ENCODE measurements at places on chromosomes 4 and X. TPM values are rescaled to one million over a fixed set of nuclear protein-coding genes. Genes with fewer than 3 reads are reported as not detected.

- DNase-seq = no peak
Measured at GRCh38 chr4:124632439-124632838, 80.1 kb downstream of the ANKRD50 start.

PNMA6F gene
- not detected for total RNA-seq

- no peak for DNase-seq
Measured at GRCh38 chr4:81326581-81326980, 111.6 kb upstream of the PRKG2 start.

DNA sequence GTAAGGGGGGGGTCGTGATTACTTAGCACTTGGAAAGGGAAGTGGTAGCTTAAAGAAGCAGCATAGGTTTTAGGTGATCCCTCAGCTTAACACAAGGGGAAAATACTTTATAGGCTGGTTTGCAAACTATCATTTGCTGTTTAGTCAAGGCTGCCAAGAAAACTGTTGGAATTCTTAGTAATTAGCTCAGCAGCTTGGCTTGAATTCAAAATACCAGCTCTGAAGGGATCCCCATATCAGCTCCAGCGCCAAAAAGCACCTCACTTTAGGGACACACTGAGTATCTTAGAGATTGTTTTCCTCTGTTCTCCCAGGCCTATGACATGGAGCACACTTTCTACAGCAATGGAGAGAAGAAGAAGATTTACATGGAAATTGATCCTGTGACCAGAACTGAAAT, 8.8 kb downstream of the TNMD start:
- DNase-seq = no peak

S100P gene
- total RNA-seq = 3.6 TPM

STATH gene
- not detected for total RNA-seq

- DNase-seq = no peak
Measured at GRCh38 chrX:40078489-40079227, 19.1 kb downstream of the BCOR start.

GLRA2 gene
- not detected for total RNA-seq

DNA sequence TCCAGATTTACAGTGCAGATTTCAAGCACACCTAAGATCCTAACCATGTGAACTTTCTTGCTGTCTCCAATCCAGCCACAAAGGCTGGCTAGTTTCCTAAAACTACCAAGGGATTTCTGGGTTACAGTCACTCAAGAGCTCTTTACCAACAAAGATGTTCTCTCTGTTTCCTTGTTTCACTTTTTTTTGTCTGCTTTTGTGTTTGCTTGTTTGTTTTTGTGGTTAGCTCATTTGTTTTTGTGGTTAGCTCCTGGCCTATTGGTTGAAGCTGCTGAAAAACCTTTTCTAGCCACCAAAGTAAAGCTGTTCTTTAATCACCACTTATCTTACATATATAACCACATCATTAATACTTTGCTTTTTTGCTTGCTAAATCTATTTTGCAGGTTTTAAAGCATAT, 642.5 kb upstream of the GALNTL6 start:
- DNase-seq = no peak

DNA sequence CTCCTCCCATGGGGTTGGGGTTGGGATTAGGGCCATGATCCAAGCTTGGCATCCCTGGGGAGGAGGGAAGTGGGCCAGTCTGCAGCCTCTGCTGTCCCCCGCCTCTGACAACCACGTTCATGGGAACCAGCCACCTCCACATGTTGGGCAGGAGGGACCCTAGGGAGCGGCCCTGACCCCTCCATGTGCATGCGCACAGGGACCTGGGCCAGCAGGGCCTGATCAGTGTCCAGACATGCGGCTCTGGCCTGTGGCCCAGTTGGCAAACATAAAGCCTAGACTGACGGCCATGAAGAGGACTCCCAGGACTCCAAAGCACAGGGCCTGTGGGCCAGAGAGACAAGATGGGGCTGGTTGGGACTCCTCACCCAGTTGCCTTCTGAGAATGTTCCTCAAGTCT, 11.3 kb downstream of the SLC38A5 start:
- no peak for DNase-seq

SHROOM4 gene
- total RNA-seq = 43.5 TPM

Data from upper lobe of right lung (tissue), 1 donor.